ENCODE measurements at places on chromosomes 4 and X. TPM values are rescaled to one million over a fixed set of nuclear protein-coding genes. Genes with fewer than 3 reads are reported as not detected.

DNA sequence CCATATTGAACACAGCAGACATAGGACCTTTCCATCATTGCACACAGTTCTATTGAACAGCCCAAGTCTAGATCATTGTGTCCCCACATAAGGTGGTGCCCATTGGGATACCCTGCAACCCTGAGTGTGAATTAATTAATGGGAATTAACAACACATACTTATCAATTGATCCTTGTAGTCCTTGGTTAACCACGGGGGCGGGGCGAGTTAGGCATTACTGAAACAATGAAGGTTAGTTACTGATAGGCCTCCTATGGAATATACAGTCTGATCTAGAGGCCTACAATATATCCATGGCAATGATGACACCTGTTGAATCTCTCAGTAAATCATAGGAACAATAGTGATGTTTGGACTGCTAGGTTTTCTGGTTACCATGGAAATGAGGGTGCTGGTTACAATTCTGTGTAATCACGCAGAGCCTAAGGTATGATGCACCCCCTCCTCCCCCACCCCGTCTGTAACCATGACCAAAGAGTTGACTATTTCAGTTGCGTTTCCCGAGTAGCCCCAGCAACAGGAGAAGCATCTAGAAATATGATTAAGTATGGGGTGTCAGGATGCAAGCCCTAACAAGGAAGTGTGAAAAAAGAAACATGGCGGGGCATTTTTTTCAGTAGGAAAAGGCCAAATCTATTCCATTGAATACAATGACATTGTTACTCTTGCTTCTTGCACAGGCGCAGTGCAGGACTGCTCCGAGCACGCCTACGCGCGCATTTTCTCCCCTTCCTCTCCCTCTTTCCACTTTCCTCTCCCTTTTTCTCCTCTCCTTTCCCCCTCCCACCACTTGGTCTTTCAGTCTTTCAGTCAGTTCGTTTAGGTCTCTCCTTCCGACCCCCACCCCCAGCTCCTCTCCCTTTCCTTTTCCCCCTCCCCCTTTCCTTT, 677 bp upstream of the NONO start:
- no peak for DNase-seq

DNA sequence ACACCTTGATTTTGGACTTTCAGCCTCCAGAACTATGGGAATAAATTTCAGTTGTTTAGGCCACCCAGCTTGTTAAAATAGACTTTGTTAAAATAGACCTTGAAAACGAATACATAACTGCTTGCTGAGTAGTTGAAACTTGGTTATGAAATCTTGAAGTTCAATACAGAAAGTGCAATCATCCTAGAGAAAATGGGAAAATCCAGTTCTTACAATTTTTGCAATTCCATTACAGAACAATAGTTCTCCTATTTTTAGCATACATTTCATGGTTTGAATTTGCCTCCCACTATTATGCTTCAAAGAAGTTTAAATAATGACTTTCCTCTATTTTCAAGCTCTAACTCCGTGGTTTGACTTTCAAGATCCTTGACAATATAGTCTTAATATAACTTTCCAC, 10.5 kb downstream of the TLR1 start:
- DNase-seq: no peak

DNA sequence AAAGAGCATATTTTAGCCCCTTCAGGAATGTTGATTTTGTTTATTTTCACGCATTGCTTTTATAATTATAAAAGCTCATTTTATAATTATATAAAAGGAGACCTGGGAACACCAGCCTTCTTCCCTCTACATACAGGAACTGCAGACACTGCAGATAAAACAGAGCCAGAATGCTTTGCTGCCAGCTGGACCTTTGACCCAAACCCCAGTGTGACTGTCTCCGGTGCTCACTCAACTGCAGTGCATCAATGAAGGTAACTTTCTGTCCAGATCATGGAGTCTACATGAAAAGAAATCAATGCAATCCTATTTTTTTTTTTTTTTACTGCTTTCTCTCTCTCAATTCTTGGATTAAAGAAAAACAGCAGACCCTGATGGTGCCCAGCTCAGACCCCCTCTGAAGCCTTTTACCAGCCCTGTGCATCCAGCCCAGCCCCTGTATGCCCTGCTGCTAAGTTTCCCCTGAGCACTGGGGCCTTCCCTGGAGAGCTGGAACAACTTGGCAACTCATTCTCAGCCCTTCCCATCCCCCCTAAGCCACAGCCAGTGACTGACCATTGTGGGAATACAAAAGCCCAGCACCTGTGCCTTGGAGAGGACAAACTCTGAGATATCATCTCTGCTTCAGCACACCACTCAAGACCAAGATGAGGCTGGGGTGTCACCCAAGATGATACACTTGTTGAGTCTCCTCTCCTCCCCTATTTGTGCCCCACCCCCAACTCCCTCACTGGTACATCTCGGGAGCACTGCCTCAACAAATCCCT, 182.1 kb downstream of the EVC2 start:
- no peak for DNase-seq

DNA sequence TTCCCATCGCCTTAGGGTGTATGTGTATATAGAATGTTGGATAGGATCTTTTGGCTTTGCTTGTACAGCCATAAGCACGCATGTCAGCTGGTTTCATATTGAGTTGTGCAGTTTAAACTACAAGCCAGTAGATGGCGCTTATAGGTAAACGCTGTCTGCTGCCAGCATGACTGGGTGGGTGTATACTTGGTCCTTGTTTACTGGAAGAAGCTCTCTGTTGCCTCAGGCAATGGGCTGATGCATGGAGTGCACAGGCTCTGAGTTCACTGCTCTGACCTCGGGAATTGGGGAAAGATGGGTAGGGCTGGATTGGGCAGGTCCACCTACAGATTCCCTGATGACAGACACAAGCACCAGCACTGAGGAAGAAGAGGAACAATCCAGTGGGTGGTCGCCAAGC, 831.5 kb downstream of the STIM2 start:
- peak; percentile 16 for DNase-seq

- DNase-seq: no peak
These were observed 91.4 kb upstream of the TTC29 start for GRCh38 chr4:147037069-147037468.

DNA sequence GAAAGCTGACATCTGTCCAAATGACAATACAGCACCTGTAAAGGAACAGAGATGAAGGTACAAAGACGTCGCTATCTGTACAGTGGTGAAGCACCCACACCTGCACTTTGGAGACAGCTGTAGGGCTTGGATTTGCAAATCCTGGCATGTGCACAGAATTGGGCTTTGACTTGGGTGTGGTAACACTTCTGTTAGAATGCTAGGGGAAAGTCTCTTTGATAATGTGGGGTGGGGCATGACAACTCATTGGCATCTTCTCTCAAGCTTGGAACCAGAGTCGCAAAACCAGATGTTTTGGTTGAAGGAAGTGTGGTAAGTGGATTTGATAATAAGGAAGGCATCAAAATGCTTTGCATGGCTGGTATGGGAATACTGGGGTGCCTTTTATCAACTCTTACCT, 55.5 kb downstream of the VCX3B start:
- DNase-seq: no peak

DNA sequence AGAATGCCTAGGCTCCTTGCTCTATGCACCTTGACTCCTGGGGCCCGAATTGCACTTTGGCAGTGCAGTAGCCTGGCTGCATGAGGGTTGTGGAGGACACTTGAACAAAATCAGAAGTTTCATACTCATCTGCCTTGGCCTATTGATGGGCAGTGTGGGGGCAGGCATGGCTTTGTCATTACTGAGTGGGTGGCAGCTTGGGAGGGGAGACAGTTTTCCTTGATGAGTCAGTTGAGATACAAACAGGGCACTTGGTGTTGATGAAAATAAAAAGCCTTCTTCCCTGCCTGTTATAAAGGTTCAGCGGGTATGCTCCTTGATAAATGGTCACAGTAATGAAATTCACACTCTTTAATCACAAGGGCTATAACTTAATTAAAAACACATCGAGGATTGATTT, 126.8 kb upstream of the MAMLD1 start:
- DNase-seq: no peak

DNA sequence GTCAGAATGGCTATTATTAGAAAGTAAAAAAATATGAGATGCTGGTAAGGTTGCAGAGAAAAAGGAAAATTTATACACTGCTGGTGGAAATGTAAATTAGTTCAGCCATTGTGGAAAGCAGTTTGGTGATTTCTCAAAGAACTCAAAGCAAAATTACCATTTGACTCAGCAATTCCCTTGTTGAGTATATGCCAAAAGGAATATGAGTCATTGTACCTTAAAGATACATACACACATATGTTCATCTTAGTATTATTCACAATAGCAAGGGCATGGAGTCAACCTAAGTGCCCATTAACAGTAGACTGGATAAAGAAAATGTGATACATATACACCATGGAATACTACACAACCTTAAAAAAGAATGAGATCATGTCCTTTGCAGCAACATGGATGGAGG, 148.2 kb downstream of the COMMD8 start:
- DNase-seq: peak; percentile 12

DNA sequence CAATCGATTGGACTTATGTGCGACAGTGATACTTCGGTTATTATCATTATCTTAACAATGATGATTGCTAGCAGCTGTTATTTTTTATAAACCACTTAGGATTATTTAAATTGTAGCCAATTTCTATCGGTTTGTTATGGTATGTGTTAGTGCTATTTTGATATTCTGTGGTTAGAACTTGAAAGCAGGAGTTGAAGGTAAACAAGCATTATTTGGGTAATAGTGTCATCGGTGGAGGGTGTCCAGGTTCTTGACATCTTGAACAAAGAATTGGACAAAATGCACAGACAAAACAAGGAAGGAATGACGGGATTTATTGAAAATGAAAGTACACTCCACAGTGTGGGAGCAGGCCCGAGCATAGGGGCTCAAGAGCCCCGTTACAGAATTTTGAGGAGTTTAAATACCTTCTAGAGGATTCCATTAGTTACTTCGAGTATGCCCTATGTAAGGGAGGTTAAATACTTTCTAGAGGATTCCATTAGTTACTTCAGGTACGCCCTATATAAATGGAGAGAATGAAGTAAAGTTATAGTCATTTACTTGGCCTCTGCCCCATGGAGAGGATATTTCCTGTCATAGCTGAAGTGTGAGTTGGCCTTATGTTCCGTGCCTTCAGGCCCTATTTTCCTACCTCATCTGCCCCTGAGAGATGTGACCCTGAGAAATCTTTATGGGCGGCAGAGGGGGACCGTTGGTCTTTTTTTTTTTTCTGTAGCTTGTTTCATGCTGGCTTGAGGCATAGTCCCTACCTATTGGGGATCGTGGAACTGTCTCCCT, 13.1 kb downstream of the MOB1B start:
- DNase-seq: no peak

DNA sequence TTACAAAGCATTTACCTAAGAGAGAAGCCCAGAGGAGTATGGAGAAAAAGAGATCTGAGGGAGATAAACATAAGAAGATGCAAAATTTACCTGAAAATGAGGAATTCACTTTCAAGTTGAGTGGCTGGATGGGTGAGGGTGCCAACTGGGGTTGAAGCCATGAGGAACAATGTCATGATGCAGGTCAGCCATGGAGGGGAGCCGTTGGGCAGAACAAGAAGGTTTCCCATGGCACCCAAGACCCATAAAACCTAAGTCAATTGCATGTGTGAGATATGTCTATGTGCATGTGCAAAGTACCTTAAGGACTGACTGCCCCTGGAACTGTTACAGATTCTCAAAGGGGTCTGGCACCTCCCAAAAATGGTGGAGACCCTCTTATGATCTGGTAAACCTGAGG, 46.6 kb upstream of the PRRG1 start:
- no peak for DNase-seq

DNA sequence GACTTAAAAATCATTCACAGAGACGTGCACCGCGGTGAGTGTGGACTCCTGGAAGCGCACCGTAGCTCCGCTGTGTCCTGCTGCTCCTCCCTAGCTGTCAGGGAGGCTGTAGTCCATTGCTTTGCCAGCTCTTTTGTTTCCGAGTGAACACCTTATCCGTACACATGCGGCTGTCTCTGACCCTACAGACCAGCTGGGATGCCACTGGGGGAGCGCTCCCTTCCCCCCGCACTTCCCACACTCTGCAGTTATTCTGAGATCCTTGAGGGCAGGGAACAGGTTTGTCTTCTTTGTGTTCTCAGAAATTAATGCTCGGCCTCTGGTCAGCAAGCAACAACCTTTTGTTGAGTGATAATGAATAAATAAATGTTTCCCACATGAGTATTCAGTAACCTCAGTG, 33.7 kb upstream of the MSANTD1 start:
- no peak for DNase-seq

GRCh38 chr4:185364886-185365285, 30.8 kb downstream of the LRP2BP start:
- no peak for DNase-seq

The RBM41 gene
- total RNA-seq: 16.7 TPM

The NOX1 gene
- not detected for total RNA-seq

The CXCL11 gene
- total RNA-seq: not detected

The TEX13C gene
- not detected for total RNA-seq

The HMX1 gene
- total RNA-seq: not detected

The SLC2A9 gene
- total RNA-seq: 1.2 TPM

The EPGN gene
- not detected for total RNA-seq

Measured in Caki2 (cell line).